ENCODE measurements at places on chromosomes 1 and 21.

GRCh38 chr1:161119092-161119903, 1.4 kb downstream of the NIT1 start:
- peak; percentile 61 for DNase-seq

- DNase-seq, result no peak
Measured at GRCh38 chr1:43121256-43121900, 50.7 kb downstream of the EBNA1BP2 start.

DNA sequence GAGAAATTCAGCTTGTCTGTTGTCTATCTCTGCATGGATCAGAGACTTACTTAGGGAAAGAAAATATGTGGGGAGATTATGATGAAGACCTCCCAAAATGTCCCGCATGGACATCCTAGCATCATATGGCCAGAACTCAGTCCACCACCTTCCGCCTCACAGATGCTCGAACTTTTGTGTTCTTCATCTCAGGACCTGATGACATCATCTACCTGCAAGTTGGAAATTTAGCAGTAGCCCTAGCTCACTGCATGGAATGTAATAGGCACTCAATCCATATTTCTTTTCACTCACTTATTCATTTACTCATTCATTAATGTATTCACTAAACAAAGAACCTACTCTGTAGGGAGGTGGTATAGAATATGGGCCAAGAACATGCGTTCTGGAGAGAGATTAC, 96.8 kb downstream of the CLIC6 start:
- no peak for DNase-seq

GRCh38 chr1:174007851-174008250, 14.3 kb downstream of the RC3H1 start:
- DNase-seq, result no peak

DNA sequence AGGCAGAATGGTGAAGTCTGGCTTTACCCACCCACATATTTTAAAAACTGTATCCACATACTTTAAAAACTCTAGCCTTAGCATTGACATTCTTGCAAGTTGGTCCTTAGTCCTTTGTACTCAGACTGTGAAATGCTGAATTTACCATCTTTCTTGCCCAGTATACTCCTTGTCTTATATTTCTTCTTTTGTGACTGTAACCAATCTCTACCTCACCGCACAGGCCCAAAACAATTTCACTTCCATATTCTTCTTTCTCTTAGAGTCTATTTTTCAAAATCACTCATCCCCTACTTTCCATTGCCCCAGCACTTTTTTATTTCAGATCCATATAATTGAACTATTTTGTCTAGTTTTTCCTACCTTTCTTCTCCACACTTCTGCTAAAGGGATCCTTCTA, 892.4 kb upstream of the B3GALT2 start:
- DNase-seq, result no peak

- peak; percentile 92 for DNase-seq
Measured at GRCh38 chr1:155061381-155062150, 2.0 kb upstream of the EFNA4 start.

All from T-helper 2 cell (primary cell).